Heart left ventricle (tissue), 16 donors: ENCODE measurements at places on chromosomes 2 and 18.
A peak's percentile ranks its signal among the peaks of the same experiment; 100 is the strongest.

DNA sequence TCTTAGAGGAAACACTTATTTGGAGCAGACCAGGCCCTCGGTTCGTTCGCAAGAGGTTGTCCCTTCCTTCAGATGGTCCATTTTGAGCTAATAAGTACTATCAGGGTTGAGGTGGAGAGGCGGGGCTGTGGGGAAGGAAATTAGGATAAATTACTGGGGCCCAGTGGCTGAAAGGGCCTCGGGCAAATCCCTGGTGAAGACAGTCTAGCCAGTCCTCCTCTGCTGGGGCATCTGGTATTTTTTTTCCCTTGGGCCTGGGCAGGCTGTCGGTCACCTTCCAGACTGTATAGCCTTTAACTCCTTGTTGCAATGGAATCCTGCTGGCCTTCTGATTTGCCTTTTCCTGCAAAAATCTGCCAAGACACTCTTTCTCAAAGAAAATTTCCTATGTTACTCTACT lies 1.7 kb upstream of the MYO3B start:
- DNase-seq, result no peak

DNA sequence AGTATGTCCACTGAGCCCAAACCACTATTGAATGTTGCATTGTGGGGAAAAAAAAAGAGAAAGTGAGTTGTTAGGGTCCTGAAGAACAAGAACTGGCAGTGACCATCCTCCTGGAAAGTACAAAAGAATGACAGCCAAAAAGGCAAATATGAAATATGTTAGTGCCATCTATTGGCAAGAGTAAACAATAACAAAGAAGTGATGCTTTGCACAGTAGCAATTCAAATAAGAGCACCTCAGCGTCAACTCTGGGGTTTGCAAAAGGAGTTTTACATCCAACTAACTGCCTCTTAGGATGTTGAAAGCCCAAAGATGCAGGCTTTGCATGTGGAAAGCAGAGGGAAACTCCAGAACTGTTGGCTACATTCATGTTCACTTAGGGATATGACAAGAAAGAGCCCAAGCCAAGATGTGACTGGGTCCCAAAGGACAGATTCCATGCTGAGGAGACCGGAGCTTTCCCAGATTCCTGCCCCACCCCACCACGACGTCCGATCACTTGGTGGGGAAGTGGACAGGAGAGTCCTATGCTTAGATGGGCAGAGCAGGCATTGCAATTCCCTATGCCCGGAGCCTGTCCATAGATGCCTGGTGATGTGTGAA lies 15.6 kb downstream of the TRABD2A start:
- no peak for DNase-seq

- DNase-seq, result peak; percentile 8
These were observed 93.8 kb downstream of the ICOS start for GRCh38 chr2:204030322-204030721.

DNA sequence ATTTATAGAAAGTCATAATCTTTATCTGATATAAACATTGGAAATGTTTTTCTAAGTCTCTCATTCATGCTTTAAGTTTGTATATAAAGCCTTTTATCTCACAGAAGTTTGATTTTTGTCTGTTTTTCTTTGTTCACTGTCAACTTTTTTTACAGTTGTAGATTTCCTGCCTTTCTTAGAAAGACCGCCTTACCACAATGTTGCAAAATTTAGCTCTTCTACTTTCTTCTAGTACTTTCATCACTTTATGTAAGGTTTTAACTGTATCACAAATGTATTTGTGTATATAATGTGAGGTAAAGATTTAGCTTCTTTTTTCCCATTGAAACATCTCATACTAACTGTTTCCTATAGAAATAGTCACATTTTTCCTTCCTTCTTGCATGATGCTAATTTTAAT lies 136.1 kb downstream of the DNAH6 start:
- no peak for DNase-seq

DNA sequence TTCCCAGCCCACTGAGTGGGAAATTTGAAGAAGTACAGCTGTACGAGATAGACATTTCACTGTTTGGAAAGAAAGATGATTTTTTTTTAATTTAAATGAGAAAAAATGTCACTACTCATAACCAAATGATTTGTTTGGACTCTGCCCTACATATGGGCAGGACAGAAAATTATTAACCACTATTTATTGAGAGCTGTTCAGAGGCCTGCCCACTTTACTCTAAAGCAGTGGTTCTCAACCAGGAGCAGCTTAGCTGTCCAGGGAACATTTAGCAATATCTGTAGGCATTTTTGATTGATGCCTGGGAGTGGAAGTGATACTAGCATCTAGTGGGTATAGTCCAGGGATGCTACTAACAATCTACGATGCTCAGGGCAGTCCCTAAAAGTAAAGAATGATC lies 13.4 kb upstream of the DTNA start:
- DNase-seq, result no peak

DNA sequence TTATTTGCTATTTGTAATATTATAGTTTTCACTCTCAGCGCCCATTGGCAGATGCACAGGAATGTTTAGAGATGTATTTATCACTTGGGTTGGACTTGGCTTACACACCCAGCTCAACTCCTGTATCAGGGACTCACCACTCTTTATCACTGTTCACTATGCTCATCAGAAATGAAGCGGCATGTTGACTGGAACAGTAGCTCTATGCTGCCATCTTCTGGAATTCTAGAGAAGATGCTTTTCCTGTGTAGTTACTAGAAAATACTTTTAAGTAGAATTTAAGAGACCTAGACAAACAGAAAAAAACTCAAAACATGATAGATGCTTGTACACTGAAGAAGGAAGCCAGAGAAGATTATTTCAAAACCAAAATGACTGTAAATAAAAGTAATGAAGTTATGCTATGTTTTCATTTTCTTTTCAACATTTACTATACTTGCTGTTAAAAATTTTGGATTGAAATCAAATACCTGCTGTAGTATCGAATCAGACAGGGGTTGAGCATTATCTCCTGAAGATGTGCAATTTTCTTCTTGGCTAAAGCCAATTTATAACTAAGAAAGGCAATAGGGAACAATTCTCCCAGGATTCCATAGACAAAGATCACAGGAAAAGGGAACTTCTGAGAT lies 47.4 kb upstream of the NXPH2 start:
- DNase-seq, result no peak

DNA sequence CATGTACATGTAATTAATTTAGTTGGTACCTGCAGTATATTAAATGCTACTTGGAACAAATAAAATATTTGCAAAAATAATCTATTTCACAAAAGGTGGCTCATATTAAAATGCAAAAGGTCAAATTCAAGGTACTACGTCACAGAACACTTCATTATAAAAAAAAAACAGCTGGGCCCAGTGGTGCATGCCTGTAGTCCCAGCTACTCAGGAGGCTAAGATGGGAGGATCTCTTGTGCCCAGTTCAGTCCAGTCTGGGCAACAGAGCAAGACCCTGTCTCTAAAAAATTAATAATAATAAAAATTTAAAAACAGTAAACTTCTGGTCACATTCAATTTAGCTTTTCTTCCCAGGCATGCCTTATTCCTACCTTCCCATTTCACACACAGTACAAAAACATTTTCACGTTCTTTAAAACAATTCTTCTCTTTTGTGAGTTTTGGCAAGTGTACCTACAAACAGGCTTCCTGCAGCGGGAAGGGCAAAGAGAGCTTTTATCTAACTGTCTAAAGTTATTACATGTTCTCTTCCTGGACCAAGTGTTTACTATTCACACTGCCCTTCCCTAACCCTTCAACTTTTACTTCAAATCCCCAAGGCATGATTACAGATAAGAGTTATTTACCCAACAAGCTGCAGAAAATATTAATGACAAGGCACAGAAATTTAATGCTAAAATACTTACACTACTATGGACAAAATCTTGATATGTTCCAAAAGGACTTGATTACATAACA lies 10.7 kb downstream of the BAZ2B start:
- DNase-seq, result no peak

GRCh38 chr2:182933629-182934028 lies 67.2 kb upstream of the FRZB start:
- no peak for DNase-seq

DNA sequence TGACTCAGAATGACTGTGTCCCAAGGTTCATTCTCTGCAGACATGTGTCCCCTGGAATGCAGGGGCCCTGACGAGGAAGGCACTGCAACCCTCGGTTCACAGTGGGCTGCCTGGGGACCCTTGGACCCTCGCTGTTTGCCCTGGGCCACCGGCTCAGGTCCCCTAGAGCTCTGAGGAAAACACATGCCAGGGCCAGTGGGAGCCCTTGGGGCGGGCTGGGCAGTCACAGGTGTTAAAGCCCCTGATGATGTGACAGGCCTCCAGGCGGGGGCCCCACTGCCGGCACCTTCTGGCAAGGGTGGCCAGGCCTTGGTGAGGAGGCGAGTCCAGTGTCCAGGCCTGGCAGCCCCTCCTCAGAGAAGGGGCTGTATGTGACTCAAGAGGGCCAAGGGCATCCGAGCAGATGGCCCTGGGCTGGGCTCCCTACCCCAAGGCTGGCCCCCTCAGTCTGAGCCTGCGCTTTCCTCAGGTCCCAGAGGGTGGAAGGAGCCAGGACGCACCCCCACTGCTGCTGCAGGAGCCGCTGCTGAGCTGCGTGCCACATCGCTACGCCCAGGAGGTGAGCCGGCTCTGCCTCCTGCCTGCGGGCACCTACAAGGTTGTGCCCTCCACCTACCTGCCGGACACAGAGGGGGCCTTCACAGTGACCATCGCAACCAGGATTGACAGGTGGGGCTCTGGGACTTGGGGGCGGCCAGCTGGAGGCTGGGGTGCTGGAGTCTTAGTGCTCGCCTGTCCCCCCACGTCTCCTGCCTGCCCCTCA lies 11.1 kb downstream of the CAPN10 start:
- no peak for DNase-seq

GRCh38 chr2:12826781-12827180 lies 110.0 kb downstream of the TRIB2 start:
- DNase-seq, result no peak

DNA sequence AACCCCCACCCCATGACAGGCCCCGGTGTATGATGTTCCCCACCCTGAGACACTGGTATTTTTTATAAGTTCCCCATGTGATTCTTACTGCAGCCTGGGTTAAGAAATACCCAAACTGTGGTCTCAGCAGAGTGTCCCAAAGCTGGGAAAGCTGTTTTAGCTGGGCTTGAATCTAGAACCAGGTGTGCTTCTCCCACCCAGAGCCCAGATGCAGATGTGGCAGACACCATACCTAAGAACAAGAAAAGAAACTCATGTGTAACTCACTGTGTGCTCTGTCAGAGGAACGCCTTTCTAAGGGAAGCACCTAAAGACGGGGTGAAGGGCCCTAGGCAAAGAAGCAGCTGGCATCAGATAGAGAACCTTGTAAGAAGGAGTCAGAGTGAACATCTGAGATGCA lies 23.9 kb downstream of the DOK1 start:
- DNase-seq, result no peak

DNA sequence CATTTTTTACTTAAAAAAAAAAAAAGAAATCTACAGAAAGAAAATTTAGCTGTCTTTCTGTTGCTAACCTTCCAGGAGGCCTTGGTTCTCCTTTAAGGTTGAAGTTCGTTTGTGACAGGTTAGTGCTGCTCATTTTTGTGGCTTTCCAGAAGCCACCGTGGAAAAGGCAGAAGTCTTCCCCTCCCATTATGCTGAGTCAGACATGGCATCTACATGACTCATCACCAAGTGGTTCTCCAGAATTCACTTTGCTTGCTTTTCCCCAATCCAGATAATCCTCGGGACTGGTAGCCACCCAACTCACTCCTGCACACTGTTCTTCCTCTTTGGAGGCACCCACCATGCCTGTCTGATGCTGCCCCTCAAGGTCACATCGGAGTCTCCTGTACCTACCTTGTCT lies 228.7 kb downstream of the PIK3C3 start:
- no peak for DNase-seq
